Activated CD8-positive, alpha-beta T cell treated with anti-CD3 and anti-CD28 coated beads for 36 hours (primary cell): ENCODE measurements at places on chromosomes 6 and 20. TPM values are rescaled to one million over a fixed set of nuclear protein-coding genes. Genes with fewer than 3 reads are reported as not detected.

Gene PSORS1C1
- not detected for total RNA-seq

Gene DNMT3B
- 2.9 TPM for total RNA-seq

Gene PI16
- not detected for total RNA-seq

Gene LPA
- not detected for total RNA-seq

Gene CNKSR3
- 0.34 TPM for total RNA-seq

Gene LCA5
- total RNA-seq, result 0.07 TPM

Gene BCAS1
- total RNA-seq, result 0.09 TPM

Gene PKIG
- 4.8 TPM for total RNA-seq

Gene C20orf144
- total RNA-seq, result 0.29 TPM

Gene KHDC1L
- not detected for total RNA-seq

Gene CEP85L
- total RNA-seq, result 40.3 TPM

Gene TBXT
- total RNA-seq, result not detected

Gene HLA-F
- 172 TPM for total RNA-seq

Gene MDFI
- not detected for total RNA-seq

Gene HMGCLL1
- not detected for total RNA-seq

Gene RBPJL
- not detected for total RNA-seq

Gene IMPG1
- not detected for total RNA-seq

Gene NCOA6
- 17.2 TPM for total RNA-seq

Gene HLA-C
- total RNA-seq, result 860 TPM

Gene SSTR4
- not detected for total RNA-seq

Gene ELOVL2
- not detected for total RNA-seq

Gene MATN4
- 1.2 TPM for total RNA-seq

Gene NKAIN4
- not detected for total RNA-seq

Gene ALDH8A1
- 1.2 TPM for total RNA-seq

Gene SRMS
- total RNA-seq, result not detected

Gene BMP6
- total RNA-seq, result 0.09 TPM

Gene CCN2
- not detected for total RNA-seq

Gene TREML2
- 6.9 TPM for total RNA-seq

Gene SEMG1
- not detected for total RNA-seq

Gene BICRAL
- total RNA-seq, result 9.8 TPM

Gene WFDC10B
- not detected for total RNA-seq

Gene PTK6
- 0.18 TPM for total RNA-seq

Gene COL9A1
- not detected for total RNA-seq

Gene ENPP4
- total RNA-seq, result 6.6 TPM

Gene MAPK13
- total RNA-seq, result 60.9 TPM

Gene RBM24
- not detected for total RNA-seq

Gene SAMD3
- 6.4 TPM for total RNA-seq

Gene KCNK16
- total RNA-seq, result not detected

Gene PEX3
- total RNA-seq, result 33.6 TPM

Gene MUC21
- total RNA-seq, result not detected

Gene CD24
- 1.4 TPM for total RNA-seq

Gene EPPIN
- not detected for total RNA-seq

Gene ADGRB3
- total RNA-seq, result not detected

Gene C20orf96
- total RNA-seq, result 7.4 TPM

Gene HLA-DOA
- 6.4 TPM for total RNA-seq
